ENCODE measurements at places on chromosomes 6 and 20.

GRCh38 chr20:60048634-60049521 is 90.7 kb downstream of the CDH26 start:
- DNase-seq = no peak

GRCh38 chr6:115058414-115059211 is 715.8 kb upstream of the HS3ST5 start:
- no peak for DNase-seq

DNA sequence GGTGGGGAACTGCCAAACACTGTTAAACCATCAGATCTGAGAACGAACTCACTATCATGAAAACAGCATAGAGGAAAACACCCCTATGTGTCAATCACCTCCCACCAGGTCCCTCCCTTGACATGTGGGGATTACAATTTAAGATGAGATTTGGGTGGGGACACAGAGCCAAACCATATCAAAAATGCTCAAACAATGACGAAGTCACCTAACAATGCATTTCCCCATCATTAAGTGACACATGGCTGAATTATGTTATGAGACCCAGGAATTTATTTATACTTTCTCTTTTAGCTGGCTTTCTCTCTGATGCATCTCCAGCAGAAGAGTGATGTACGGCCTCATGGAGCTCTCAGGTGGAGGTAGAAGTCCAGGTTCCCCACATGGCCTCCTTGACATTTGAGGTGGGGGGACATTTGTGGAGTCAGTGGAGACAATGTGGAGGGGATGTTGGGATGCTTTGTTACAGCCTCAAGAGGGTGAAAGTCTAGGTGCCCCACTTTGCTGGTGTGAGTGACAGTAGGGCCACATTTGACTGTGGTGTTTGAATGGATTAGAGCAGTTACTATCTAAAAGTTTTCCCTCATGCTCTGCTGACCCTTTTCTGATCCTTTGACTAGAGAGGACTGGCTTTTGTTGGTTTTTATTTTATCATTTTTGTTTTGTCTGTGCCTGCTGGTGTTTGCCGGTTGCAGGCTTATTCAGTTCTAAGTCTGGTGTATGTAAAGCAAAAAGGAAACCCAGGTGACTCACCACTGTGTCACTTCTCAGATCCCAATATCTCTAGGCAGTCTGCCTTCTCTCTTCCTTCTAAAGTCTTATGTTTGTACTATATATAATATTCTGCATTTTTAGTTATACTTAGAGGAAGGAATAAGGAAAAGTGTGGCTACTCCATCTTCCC is 18.5 kb upstream of the DCBLD1 start:
- no peak for DNase-seq

DNA sequence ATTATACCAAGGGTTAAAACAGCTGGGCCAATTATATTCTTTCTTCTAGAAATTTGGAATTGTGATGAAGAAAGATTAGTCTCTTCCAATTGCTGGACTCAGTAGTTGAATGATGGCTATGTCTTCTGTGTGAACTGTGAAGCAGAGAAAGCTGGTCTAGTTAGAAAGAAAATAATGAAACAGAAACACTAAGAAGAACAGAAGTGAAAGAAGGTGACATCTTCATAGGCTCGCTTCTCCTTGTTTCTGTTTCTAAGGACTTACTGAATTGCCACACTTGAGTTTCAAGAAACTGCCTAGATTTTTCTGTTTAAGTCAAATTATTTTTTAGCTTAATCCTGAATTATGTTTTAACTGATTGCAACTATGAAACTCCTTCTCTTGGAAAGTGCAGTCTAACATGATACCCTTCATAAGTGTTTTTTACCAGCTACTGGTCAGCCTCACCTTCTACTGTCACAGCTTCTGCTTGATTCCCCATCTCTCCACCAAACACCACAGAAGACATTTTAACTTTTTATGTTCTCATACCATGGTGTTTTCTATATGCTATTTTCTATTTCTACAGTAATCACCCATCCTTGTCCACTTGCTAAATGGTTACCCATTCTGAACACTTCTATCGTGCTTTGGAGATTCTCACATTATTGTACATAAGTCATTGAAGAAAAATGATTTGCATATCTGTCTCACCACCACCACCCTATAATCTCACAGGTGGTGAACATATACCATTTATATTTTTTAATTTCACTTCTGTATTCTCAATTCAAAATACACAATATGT is 268.8 kb downstream of the GRIK2 start:
- no peak for DNase-seq

GRCh38 chr20:64247970-64248841 is 7.3 kb upstream of the PCMTD2 start:
- no peak for DNase-seq

DNA sequence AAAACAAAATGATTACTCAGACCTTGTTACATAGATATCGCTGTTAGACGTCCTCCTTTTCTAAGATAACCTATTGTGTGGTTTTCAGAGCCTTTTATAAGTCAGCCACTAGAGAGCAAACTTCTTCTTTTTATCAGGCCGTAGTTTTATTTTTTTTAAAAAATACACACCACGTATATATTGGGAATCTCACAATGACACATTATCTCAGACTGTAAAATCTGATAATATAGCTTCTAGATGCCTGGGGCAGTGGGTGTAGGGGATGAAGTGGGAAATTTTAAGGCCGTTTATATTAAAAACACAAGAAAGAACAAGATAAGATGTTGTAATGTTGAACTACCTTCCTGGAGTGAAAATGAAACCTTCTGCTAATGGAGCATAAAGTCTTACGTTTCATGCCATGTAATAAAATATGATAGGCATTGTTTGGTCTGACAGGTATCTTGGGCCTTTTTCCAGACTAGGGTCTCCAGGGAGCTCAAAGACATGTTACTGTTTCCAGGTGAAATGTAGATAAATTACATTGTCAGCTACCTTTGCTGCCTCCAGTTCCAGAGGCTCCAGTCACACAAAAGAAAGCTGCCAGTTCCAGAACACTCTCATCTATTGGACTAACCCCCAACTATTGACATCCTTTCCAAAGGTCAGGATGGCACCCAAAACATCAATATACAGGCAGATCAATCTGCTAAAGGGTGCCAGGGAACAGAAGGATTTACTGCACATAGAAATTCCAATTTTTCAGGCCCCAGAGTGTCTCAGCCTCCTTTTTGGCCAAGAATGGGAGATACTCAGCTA is 130.2 kb upstream of the AKIRIN2 start:
- peak; percentile 27 for DNase-seq

DNA sequence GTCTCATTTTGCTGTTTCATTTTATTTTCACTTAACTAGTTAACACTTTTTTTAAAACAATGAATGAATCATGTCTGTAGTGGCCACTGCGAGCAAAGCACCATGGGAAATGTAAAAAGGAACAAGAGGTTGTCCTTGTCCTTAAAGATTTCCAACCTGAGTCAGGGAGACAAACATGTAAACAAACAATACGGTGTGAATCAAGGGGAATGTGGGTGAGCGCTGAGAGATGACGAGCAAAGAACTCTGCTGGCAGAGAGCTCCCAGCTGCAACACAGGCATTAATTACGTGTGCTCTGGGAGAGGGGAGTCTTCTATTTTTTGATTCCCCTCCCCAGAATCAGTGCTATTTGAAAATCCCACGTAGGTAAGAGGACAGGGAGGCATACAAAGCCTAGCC is 84.3 kb downstream of the ATXN1 start:
- DNase-seq = no peak

- DNase-seq = no peak
Observed at GRCh38 chr6:90198758-90199425, 97.8 kb downstream of the BACH2 start.

DNA sequence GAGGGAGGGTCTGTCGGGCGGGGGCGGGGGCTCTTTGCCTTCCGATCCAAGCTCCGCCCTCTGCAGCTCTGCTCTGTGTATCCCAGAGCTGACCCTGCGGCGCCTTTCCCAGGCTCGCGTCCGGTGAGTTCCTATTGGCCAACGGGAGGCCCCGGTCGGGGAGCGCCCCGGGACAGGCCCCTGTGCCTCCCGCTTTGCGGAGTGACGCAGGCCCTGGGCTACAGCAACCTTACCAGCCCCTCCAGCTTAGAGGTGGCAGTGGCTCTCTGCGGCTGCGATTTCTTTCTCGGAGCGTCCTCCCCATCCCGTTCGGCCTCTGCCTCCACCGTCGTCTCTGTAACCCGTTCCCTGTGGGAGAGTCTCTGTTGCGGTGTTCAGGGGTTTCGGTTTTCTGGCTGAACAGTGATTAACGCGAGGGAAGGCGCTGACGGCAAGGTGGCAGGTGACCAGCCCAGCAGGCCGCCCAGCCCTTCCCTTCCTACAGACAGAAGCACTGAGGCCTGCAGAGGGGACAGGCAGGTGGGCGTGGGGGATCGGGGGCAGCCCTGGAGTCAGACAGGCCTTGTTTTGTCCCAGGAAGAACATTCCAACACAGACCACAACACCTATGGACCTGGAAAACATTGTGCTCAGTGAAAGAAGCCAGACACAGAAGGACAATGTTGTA is 18.1 kb upstream of the CEBPB start:
- no peak for DNase-seq

DNA sequence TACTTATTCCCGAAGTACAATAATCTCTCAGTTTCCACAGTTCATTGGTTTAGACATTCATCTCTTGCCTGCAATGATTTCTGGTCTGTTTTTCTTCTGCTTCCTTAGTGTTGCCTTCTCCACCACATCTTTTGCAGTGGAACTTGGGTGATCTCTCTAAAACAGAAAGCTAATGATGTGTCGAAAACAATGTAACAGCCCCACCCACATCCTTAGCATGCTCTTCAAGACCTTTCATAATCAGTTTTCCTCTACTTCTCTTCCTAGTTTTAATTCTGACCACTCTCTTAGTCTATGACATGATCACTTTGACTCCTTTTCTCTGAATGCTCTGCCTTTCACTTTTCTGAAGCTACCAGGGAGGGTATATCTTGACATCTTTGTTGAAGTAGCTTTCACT is 1007.9 kb upstream of the CITED2 start:
- DNase-seq = no peak

- no peak for DNase-seq
Observed at GRCh38 chr20:50292591-50293283, 102.1 kb downstream of the CEBPB start.

DNA sequence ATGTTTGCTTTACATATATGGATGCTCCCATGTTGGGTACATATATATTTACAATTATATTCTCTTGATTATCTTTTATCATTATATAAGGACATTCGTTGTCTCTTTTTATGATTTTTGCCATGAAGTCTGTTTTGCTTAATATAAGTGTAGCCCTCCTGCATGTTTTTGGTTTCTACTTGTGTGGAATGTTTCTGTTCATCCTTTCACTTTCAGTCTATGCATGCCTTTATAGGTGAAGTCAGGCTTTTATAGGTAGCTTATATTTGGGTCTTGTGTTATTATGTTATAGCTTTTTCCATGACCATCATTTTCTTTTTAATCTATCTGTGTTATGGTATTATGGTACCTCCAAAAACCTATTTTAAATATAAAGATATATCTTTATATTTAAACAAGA is 612.5 kb upstream of the HS3ST5 start:
- no peak for DNase-seq

DNA sequence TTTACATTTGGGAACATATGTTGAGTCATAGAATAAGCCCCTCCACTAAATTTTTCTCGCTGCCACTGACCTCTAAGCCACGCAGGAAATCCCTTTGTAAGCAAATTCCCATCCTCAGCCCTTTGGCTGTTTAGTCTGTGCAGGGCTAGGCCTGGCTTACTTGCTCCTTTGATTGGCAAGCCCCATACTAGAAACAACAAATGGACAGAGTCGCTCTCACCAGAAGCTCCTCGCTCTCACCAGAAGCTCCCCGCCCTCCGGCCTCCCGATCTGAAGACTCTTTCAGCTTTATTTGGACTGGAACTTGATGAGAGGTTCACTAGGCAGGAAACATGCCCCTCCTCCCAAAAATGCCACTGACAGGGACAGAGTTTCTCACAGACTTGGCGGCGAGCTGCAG is 149.2 kb upstream of the EXOC2 start:
- DNase-seq = no peak

DNA sequence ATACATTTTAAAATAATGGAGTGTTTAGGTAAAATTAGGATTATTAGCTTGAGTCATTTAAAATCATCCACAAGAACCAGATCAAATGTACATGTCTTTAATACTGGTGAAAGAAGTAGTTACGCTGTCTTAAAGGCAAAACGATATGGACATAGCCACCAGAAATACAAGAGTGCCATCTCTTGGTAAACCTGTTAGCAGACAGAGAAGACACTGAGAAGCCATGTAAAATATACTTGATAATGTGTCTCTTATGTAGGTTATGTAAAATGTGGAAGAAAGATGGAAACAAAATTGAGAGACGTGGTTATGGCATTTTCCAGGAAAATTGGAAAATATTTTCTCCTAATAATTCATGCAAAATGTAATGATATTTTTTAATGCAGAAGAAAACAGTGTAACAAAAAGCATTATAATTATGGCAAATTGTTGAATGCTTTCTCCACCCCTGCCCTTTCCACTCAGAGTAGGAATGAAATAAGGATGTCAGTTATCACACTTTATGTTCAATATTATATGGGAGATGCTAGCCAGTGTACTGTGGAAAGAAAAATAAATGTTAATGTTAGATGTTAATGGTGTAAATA is 12.2 kb upstream of the SLC17A2 start:
- no peak for DNase-seq

Measured in memory B cell (primary cell).